ENCODE measurements at places on chromosomes 3 and 15.

- DNase-seq: no peak
Observed at GRCh38 chr3:83807511-83807910, 1151.3 kb upstream of the CADM2 start.

DNA sequence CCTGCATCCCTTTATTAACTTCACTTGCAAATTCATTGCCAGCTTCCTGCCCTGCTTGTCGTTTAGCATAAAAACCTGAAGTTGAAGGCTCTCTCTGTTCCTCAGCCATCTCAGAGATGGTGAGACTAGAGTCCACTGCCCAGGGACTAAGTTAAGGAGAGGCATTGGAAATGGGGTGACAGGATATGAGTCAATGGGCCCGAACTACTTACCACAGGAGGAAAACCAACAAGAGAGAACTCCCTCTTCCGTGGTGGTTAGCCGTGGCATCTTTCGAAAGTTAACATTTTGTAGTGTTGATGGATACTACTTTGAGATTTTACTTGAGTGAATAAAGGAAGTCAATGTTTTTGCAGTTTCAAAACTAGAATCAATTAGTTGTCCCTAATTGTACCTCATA is 65.3 kb downstream of the LRTM1 start:
- DNase-seq: no peak

DNA sequence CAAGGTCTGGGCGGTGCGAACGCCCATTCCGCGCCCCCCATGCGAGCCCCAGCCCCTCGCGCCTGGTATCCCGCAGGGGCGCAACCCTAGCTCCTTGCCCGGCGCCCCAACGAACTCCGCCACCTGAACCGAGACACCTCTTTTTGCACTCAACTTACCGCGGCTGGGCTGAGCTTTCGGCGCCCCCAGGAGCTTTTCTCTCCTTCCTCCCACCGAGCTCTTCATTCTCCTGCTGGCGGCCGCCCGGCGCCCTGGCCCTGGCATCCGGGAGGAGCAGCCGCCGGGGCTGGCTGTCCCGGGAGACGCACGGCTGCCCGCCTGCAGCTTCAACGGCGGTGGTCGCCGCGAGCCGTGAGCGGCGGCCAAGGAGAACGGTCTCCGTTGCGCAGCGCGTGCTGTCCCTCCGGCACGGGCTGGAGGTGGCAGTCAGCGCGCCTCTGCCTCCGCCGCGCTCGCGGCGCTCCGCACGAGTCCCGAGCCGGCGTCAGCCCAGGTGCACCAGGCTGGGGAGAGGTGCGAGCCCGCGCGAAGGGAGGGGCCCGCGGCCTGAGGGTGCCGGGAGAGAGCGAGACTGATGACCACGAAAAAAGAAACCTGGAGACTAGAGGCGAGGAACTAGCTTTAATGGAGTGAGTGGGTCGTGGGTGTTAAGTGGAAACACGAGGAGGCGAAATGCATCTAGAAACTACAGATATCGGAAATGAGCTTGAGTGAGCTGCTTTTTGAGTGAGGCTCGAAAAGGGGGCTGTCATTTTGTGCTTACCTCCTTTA is 621.5 kb upstream of the ZNF385D start:
- no peak for DNase-seq

GRCh38 chr3:158727206-158728060 is 4.8 kb downstream of the RARRES1 start:
- peak; percentile 67 for DNase-seq

GRCh38 chr15:60077581-60078359 is 73.7 kb downstream of the FOXB1 start:
- no peak for DNase-seq

DNA sequence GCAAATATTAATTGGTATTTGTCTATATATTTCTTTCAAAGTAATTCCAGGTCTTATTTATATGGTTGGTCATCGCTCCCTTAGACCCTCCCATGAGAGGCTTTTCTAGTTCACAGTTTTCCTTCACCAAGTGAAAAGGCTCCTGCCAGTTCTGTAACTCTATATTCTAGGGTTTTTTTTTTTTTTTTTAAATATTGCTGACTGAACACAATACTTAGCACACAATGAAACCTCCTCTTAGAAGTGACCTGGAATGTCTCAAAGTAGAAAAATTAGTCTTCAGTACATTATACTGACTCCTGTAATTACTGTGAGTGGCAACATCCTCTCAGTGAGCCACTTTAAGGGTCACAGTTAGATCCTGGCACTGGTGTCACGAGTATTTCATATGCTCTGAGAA is 48.6 kb upstream of the CDAN1 start:
- DNase-seq: no peak

DNA sequence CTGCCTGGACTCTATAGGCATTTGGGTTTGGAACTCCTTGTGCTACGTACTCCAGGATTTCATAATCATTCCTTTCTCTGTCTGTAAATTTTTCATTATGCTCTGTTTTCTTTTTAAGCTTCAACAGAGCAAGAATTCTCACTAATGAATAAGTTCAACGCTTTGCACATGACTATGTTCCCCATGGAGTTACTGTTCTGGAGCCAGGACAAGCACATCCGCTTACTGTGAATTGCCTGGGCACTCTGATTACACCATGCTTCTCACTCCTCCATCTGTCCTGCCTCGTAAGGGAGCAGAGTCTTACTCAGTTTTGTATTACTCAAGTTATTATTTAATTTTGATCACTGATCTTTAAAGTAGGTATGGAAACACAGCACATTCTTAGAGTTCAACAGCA is 472.7 kb downstream of the RAP2B start:
- no peak for DNase-seq

DNA sequence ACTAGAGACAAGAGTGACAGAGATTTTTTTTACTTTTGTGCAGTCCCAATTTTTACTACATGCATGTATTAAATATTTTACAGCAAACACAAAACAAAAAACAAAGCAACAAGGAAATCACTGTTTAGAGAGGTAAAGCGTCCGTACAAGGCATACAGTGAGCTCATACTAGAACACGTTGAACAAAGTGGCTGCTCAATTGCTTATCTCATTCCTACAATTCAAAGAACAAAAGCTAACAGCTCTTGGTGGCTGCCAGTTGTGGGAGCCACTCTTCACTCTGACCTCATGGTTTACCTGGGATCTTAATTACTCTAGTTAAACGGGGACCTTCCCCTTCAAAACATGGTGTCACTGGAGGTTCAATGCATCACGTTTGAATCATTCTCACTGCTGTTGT is 7.6 kb upstream of the ARHGEF26 start:
- DNase-seq: no peak

DNA sequence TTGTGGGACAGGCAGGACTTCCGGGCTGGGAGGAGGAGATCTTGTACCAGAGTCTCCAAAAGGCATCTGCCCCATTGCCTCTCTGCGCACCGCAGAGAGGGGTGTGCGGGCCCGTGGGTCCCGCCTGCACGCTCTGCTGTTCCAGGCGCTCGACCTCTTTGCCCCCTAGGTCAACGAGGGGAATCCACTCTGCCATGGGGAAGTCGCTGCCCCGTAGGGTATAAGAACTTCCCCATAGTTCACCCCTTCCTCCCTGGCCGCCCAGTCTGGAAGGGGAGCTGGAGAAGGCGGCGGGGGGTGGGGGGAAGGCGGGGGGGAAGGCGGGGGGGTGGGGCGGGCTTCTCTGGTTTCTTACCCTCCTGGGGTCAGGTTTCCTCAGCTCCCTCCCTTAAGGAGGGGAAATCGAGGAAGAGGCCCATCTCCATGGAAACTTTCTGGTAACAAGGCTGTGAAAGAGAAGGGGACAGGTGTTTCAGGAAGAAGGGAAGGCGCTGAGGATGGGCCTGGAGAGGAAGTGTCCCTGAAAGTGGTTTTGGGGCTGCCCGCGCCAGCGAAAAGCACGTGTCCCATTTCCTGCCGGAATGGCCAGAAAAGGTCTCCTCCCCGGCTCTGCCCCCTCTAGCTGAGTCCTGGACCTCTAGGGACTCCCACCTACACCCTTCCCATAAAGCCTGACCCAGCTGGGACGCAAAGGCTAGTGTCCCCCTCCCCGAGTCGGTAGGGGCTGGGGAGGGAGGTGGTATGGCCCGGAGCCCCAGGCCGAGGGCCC is 27.5 kb downstream of the NR1I2 start:
- DNase-seq: peak; percentile 14

DNA sequence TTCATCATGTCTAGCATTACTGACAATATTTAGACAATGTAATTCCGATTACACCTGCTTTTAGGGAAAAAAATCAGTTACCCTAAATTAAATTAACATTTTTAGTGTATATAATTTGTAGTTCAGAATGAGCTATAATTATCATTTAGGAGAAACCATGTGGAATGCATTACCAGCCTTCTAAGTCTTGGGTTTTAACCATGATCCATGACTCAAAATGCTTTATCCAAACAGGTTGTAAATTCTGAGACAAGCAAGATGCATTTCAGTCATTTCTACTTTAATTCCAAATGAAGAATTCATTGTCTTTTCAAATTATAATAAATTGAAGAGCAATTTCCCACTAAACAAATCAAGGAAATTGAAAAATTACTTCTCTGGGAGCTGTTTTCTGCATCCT is 243.7 kb upstream of the LRIG1 start:
- DNase-seq: no peak

DNA sequence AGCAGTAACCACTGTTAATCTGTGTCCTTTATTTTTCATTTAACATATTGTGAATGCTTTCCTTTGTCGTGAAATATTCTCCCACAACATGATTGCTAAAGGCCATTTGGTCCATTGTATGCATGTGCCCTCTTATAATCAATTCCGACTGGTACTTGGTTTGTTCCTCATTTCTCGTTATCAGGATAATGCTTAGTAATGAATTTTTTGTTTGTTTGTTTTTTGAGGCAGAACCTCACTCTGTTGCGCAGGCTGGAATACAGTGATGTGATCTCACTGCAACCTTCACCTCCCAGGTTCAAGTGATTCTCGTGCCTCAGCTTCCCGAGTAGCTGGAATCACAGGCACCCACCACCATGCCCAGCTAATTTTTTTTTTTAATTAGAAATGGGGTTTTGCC is 22.0 kb downstream of the SPATA12 start:
- no peak for DNase-seq

DNA sequence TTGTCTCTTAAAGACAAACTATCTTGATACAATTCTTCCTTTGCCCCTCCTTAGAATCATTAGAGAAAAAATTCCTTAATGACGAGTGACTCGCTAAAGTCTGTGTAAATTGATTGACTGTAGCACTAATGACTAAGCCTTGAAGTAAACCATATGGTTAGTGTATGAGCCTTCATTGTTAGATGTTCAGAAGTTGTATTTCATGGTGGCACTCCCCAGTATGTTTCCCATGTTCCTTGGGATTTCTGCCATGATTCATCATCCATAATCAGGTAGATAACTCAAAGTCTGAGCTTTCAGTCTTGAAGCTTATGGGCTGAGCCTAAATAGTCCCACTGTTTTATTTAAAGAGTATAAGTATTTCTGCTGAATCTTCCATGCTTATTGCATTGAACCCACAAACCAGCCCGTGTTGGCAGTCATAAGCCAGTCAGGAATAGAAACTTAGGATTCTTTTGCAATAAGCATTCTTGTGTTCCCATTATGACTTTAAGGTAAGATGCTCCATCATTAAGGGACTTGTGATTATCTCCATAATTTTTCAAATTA is 371.2 kb upstream of the RARB start:
- DNase-seq: no peak
